ENCODE measurements at places on chromosomes 3 and 15.
A peak's percentile ranks its signal among the peaks of the same experiment; 100 is the strongest.

DNA sequence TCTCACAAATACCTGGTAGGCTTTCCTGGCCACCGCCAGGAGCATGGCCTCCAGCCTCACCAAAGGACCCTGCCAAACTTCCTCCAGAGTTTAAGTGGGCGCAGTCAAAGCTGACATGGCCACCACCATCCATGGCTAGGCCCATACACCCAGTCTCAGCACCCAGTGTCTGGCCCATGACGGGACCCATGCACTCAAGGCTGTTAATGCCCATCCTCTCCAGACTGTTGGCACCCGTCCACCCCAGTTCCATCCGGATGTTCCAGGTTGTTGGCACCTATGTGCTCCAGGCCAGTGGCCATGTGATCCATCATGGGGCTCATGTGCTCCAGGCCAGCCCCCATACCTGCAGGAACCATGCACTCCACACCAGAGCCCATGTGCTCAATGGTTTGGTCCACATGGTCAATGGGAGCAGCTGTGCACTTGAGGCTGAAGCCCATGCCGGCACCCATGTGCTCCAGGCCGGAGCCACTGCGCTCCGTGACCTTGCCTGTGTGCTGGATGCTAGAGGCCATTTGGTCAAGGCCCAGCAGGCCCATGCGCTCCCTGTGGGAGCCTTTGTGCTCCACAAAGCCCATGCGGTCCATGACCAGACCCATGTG, 20.4 kb downstream of the CTDSPL2 start:
- no peak for DNase-seq

GRCh38 chr3:78798266-78798832, 969.4 kb downstream of the ROBO1 start:
- no peak for DNase-seq

DNA sequence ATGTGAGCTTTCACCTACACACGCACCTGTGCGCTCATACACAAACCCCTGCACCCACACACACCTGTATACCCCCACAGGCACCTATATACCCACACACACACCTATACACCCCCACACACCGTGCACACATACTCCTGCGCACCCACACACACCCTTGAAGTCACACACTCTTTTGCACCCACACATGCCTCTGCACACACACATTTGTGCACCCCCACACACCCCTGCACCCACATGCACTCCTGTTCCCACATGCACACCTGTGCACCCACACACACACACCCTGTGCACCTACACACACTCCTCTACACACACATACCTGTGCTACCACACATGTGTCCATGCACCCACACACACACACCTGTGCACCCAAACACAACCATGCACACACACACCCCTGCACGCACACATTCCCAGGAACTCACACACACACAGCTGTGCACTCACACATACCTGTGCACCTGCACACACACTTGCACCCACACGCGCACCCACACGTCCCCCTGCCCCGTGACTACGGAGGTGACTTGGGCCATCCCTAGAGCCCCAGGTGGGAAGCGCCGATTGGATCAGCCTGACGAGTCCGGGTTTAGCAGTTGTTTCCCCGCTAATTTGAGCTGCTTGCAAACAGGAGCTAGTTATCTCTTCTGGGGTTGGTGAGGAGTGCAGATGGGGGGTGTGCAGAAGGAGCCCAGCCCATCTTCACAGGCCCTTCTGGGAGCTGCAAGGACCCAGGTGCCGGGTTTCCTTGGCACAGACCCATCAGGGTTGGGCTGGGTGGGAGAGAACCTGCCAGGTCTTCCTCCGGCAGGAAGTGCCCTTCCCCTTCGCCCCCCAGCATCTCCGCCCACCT, 97.8 kb downstream of the CHSY1 start:
- no peak for DNase-seq

- no peak for DNase-seq
These were observed 40.0 kb downstream of the ADAMTS9 start for GRCh38 chr3:64647825-64648224.

DNA sequence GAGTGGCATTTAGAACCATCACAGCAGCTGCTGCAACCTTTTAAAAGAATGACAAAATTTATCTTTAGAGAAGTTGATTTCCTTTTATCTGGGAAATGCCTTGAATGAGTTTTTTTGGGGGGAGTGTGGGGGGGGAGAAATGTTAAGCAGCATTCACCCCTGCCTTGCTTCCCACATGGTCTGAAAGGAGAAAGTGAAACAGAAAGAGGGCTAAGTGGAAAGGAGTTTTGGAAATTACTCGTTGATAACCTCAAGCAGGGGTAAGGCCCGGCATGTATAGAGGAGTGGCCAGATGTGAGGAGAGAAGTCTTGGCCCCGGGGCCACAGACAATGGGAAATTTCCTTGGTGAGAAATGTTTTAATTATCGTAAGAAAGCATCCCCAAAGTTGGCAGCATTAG, 23.5 kb downstream of the B3GALNT1 start:
- DNase-seq = no peak

GRCh38 chr3:134369861-134370596, 4.2 kb downstream of the AMOTL2 start:
- DNase-seq = no peak

DNA sequence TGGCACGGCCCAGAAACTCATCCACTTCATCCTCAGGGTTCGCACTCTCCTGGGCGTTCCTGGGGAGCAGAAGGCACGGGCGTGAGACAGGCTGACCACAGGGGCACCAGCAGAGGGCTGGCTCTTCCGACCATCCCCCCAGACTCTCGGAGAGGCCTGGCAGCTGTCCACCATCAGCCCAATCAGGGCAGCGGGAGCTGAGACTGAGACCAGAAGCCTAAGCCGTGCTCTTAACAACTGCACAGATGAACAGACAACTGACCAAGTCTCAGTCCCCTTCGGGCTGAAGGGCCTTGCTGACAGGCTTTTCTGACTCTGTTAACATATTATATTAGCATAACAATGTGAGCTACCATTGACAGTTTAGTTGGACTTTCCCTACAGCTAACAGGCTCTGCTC, 118.0 kb downstream of the SEC22A start:
- no peak for DNase-seq

GRCh38 chr3:20637729-20638128, 451.7 kb upstream of the SGO1 start:
- no peak for DNase-seq

- DNase-seq = no peak
These were observed 25.5 kb downstream of the ST3GAL6 start for GRCh38 chr3:98788651-98789050.

DNA sequence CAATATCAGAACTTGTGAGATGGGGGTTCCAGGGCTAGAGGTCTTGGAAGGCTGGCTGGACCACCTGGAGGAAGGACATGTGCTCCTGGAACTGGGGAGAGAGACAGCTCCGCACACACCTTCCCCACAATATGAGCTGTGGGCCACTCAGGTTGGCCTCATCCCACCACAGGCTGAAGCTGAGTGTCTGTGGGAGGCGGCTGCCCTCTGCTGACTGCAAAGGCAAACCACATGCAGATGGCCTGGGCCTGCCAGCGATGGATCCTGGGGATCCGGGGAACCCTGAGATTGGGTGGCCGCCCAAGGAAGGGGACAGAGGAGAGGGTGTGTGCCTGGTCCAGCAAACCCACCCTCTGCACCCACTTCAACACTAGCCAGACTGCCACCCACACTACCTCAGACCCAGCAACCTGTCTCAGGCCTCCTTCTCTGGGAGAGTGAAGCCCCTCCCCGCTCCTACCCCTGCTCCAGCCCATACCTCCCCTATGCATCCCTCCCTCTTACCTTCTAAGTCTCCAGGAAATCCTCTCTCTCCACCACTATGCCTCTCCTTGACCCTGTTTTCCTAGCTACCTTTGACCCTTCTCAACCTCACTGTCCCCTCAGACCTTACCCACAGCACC, 44.8 kb downstream of the CYP11A1 start:
- peak; percentile 79 for DNase-seq

- DNase-seq = no peak
These were observed 553.1 kb upstream of the BCHE start for GRCh38 chr3:166390303-166390702.

- peak; percentile 67 for DNase-seq
These were observed 102.6 kb upstream of the BNIP2 start for GRCh38 chr15:59791755-59792154.

DNA sequence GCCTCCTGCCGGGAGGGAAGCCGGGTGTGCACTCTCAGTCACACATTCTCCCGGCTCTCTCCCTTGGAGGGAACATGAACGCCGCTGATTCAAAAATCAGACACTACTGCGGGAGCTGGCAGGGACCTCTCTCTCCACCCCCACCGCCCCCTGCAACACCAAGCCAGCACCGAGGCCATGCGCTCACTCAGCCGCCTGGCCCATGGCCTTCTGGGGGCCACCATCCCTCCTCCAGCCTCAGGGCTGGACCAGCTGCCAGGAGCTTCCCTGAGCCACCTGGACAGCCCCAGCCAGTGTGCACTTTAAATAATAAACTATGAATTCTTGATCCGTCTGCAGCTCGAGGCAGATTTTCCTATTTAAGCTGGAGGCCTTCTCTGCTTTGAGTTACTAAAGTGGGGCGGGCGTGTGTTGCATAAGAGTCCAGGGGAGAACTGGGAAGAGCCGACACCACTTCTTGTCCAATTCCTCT, 30.6 kb downstream of the ADAMTS17 start:
- no peak for DNase-seq

DNA sequence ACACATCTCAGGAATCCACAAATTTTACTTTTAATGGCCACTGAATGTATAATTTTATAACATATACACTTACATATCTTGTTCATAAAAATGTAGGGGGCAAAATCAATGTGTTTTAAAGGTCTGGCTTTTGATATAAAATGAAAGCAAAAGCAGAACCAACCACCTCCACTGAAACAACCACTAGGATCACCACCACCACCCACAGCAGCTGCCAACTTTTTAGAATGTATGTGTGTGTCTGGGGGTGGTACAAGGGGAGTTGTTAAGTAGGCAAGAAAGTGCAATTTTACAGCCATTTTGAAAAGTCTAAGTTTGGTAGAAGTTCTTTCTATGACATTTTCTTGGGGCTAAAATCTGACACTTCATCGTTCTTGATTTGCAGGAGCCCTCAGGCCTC, 44.0 kb downstream of the OTOL1 start:
- DNase-seq = no peak

GRCh38 chr15:64460724-64461720, 644 bp downstream of the ZNF609 start:
- DNase-seq = peak; percentile 57

DNA sequence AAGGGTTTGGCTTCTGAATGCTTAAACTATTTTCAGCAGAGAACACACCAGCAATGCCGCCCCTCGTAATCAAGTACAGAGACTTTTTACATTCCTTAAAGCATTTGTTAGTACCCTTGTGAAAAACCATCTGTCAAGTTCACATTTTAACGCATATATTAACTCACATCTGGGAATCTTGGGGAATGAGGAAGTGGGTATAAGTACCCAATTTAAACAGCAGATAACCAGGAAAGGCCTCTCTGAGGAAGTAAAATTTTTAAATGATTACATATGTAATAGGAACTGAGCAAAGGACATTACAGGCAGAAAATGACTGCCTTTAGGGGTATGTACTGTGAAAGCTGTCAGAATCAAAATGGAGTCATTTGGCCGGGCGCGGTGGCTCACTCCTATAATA, 12.8 kb upstream of the CFAP44 start:
- DNase-seq = no peak

DNA sequence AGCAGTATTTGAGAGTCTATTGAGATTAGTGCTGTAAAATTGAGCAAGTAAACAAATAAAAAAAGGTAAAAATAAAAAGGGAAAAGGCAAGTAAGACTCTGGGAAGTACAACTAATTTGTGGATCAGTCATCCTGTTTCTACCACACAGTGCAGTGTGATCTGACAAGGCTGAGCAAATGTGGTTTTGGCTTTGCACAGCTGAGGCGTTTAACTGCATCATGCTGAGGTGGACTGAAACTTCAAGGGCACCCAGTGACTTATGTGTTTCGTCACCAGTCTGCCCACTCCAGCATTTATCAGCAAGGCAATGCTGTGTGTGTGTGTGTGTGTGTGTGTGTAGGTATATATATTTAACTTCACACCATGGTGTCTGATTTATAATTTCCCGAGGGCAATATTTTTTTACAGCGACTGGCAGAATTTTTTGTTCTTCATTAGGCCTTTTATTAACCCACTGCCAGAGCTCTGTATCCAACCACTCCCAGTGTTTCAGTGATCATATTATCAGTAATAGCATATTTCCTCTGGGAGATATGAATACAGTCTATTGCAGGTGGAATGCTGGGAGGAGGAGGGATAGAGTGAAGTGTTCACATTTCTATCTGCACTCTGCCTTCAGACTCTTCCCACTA, 131.5 kb upstream of the SATB1 start:
- DNase-seq = no peak

DNA sequence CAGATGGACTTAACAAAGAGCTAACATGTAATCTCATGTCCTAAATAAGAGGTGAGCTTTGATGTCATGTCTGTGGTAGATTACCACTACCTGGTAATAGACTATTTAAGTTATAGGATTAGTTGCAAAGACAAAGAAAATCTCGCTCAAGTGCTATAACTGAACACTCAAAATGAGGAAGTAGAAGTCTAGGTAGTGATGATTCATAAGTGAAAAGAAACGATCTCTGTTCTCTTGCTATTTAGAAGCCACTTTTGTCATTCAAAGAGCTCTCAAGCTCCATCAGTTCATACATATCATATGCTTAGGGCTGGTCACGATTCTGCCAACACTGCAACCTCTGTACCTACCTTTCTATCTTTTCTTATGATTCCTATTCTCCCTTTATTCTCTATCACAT, 110.9 kb downstream of the EDEM1 start:
- peak; percentile 35 for DNase-seq

GRCh38 chr15:72907733-72908132, 124.2 kb upstream of the ADPGK start:
- DNase-seq = no peak

- DNase-seq = no peak
These were observed 121.4 kb downstream of the KLHL25 start for GRCh38 chr15:85673326-85673725.

DNA sequence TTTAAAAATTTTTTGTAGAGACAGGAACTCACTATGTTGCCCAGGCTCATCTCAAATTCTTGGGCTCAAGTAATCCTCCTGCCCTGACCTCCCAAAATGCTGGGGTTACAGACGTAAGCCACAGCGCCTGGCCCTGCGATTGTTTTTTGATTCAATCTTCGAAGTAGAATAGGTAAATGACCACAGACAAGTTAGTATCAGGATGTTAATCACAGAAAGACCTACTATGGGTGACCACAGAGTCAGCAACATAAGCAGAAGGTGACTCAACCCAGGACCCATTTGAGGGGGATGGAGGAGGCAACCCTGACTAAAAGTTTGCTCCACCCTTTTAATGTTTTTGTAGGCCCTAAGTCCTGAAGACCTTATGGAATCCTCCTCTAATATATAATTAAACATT, 10.0 kb upstream of the USP3 start:
- no peak for DNase-seq

- DNase-seq = no peak
These were observed 21.3 kb downstream of the PLOD2 start for GRCh38 chr3:146139586-146140110.

- no peak for DNase-seq
These were observed 109.7 kb upstream of the HACD2 start for GRCh38 chr3:123694366-123695087.

- DNase-seq = no peak
These were observed 8.2 kb downstream of the TPM1 start for GRCh38 chr15:63050731-63051155.

GRCh38 chr3:69388241-69388640, 2.4 kb upstream of the FRMD4B start:
- no peak for DNase-seq

GRCh38 chr15:70100474-70101341, 3.0 kb upstream of the TLE3 start:
- DNase-seq = peak; percentile 90

GRCh38 chr3:104755791-104756190, 610.9 kb upstream of the ALCAM start:
- DNase-seq = no peak

- DNase-seq = peak; percentile 87
These were observed 200.8 kb upstream of the C2CD4B start for GRCh38 chr15:62365795-62366442.

All from DMS53 (cell line).